ENCODE measurements at places on chromosomes 12 and 14. TPM values are rescaled to one million over a fixed set of nuclear protein-coding genes. Genes with fewer than 3 reads are reported as not detected.

The FGF6 gene
- total RNA-seq = not detected

The ANKS1B gene
- 9.5 TPM for total RNA-seq

The FOXA1 gene
- total RNA-seq = not detected

The GPX2 gene
- not detected for total RNA-seq

The SLC6A15 gene
- 0.95 TPM for total RNA-seq

The ACOT6 gene
- total RNA-seq = not detected

The DPPA3 gene
- not detected for total RNA-seq

The SLC5A8 gene
- not detected for total RNA-seq

The IQSEC3 gene
- 3.3 TPM for total RNA-seq

The TBX5 gene
- total RNA-seq = not detected

The SDR9C7 gene
- total RNA-seq = not detected

The CELA1 gene
- not detected for total RNA-seq

The PTGER2 gene
- total RNA-seq = 6.7 TPM

The IFI27L1 gene
- total RNA-seq = 11.2 TPM

The SPX gene
- total RNA-seq = 5.4 TPM

All from omental fat pad (tissue), 4 donors.